Aorta (tissue), 5 donors: ENCODE measurements at places on chromosomes 11 and 22. TPM values are rescaled to one million over a fixed set of nuclear protein-coding genes. Genes with fewer than 3 reads are reported as not detected.

SCT gene
- not detected for total RNA-seq

FOLR1 gene
- not detected for total RNA-seq

FOLH1 gene
- total RNA-seq: 1.6 TPM

- no peaks in the 10 kb centered on the region for H3K27me3 ChIP-seq
- H3K27ac ChIP-seq: no peak overlapping the region
- H3K4me3 ChIP-seq: no peak overlapping the region
- no peaks in the 10 kb centered on the region for H3K4me1 ChIP-seq
These were observed 32.2 kb upstream of the BID start for GRCh38 chr22:17806437-17806836.
